ENCODE measurements at places on chromosomes 5 and 9.
A peak's percentile ranks its signal among the peaks of the same experiment; 100 is the strongest.

- no peak for DNase-seq
These were observed 11.8 kb upstream of the CXXC5 start for GRCh38 chr5:139636207-139636792.

DNA sequence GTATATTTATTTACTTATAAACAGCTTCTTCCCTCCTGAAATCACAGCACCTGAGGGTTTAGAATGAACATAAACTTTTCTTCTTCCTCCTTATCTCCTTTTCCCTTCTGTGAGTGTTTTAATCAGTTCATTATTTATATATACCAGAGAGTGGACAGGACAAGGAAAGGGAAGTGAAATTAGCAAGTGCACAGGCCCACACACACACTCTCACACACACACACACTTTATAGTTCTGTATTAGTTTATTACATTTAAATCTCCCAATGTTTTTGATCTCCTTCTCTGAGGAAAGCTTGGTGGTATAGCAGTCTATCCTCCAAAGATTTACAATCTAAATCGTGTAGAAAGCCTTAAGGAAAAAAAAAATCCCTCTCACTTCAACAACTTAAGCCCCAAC is 353.5 kb downstream of the NDUFS4 start:
- DNase-seq = no peak

DNA sequence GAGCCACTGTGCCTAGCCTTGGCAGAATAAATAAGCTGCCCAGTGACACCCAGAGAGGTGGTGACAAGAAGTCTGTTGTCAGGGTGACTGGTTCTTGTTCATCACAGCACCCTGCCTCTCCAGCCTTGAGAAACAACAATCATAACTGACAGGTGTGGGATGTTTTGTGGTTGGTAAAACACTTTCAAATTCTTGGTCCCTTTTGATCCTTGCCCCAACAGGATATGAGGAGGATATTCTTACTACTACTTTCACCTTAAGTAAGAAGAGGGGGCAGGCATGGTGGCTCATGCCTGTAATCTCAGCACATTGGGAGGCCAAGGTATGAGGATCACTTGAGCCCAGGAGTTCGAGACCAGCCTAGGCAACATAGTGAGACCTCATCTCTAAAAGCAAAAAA is 14.2 kb upstream of the FRRS1L start:
- no peak for DNase-seq

GRCh38 chr9:91809581-91810285 is 140.3 kb downstream of the ROR2 start:
- DNase-seq = no peak

GRCh38 chr9:87812375-87813118 is 70.1 kb upstream of the SPATA31E1 start:
- DNase-seq = no peak

DNA sequence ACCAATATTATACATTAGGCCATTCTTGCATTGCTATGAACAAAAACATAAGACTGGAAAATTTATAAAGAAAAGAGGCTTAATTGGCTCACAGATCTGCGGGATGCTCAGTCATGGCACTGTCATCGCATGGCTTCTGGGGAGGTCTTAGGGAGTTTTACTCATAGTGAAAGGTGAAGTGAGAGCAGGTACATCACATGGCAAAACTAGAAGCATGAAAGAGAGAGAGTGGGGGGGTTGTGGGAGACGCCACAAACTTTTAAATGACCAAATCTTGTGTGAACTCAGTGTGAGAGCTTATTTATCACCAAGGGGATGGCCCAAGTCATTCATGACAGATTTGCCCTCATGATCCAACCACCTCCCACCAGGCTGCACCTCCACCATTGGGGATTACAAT is 398.3 kb upstream of the EDIL3 start:
- DNase-seq = no peak

DNA sequence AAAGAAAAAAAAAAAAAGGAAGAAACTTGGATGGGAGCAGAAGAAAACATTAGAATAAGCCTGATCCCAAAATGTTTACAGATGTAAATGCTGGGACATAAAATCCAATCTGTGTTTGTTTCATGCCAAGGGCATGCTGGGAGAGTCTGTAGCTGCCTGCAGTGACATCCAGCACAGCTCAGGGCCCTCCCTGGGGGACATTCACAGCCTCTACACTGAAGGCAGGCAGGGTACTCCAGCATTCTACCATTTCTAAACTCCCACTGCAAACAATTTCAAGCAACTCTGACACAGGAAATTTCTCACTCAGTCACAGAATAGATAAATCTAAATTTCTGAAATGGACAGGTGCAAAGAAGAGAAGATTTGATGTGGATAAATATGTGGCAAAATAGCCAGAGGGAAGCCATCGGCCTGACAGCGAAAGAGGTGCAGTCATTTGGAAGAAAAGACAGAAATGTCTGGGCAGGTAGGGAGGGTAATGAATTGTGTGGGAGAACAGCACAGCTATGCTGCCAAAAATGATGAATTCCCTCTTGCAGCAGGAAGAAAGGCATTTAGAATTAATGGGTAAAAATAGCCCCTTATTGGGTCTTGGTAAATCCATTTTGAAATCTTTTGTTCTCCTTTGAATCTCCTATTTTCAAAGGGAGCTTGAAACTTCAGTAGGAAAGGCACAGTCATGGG is 199.4 kb downstream of the MED10 start:
- no peak for DNase-seq

DNA sequence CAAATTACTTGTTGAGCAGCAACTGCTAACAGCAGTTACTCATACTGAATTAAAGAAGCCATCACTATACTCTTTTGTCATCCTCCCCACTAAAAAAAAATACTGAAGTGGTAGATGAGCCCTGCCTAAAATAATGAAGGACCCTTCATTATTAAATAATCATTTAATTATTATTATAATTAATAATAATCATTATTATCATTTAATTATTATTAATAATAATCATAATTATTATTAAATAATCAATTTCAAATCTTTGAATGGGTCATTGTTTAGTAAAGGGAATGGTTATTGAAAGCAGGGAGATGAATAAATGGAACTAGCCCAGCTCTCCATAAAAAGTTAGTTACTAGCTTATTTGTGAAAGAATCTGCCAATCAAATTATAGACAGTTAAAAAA is 396.4 kb downstream of the NFIB start:
- DNase-seq = no peak

DNA sequence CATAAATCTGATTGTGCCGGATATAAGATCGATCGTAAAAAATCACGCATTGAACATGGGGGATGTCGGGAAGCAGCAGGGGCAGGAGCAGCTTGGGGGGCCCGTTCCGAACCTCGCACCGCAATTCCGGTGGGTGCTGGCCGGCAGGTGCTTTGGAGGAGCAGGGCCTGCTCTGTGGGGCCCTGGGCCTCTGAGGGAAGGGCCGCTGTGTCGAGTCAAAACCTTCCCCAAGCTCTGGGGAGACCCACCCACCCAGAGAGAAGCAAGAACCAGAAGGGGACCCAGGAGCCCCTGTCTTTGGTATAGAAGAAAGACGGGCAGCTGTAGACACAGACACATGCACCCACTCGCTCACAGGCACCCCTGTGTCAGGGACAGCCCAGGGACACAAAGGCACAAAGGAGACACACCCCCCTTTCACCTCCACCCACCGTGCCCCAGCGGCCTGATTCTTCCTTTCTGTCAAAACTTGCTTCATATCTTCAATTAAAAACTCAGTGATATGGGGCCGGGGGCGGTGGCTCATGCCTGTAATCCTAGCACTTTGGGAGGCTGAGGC is 49.4 kb upstream of the ZBTB43 start:
- no peak for DNase-seq

DNA sequence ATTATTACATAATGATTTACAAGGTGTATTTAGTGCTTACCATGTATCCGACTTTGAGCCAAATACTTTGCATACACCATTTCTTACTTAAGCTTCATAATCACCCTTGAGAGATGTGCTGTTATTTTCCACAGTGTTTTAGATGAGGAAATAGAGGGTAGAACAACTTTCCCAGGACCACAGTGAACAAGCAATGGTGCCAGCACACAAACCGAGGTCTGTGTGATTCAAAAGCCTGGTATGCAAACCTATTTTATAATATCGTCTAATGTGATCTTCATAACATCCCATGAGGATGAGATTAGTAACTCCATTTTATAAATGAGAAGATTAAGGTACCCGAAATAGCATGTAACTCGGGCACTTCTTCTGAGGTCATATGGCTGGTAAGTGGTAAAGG is 294.7 kb downstream of the NSG2 start:
- DNase-seq = no peak

- no peak for DNase-seq
These were observed 174.8 kb downstream of the SLF1 start for GRCh38 chr5:94793113-94793815.

GRCh38 chr5:45677524-45677923 is 18.7 kb downstream of the HCN1 start:
- no peak for DNase-seq

DNA sequence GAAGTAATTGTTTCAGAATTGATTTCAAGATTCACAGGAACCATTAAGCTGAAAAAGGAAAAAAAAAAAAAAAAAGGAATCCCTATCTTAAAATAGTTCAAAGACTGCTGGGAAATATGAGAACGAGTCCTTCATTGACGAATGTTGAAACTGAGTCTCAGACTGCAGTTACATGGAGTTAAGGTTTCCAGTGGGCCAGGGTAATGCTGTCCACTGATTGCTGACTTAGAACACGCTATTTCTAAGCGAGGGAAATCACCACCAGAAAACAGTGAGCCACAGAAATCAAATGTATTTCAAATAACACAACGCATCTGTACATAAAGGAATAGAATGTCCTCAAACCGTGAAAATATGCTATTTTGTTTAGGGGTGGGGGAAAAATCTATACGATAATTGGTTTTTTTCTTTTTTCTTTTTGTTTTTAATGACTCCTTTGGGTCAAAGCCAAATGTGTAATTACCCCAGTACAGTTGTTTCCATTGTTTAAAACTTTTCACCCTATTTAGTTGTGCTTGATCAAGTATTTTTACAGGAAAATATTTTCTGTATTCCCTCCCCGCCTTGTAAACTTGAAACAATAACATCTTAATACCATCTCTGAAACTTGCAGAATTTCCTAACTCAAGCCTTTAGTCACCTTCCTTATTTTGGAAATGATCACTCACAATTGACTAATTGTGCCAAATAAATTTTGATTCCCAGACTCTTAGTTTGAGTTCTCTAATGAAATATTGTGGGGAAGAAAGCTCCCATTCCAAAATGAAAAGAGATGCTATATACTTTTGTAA is 208.3 kb downstream of the MCTP1 start:
- DNase-seq = no peak

DNA sequence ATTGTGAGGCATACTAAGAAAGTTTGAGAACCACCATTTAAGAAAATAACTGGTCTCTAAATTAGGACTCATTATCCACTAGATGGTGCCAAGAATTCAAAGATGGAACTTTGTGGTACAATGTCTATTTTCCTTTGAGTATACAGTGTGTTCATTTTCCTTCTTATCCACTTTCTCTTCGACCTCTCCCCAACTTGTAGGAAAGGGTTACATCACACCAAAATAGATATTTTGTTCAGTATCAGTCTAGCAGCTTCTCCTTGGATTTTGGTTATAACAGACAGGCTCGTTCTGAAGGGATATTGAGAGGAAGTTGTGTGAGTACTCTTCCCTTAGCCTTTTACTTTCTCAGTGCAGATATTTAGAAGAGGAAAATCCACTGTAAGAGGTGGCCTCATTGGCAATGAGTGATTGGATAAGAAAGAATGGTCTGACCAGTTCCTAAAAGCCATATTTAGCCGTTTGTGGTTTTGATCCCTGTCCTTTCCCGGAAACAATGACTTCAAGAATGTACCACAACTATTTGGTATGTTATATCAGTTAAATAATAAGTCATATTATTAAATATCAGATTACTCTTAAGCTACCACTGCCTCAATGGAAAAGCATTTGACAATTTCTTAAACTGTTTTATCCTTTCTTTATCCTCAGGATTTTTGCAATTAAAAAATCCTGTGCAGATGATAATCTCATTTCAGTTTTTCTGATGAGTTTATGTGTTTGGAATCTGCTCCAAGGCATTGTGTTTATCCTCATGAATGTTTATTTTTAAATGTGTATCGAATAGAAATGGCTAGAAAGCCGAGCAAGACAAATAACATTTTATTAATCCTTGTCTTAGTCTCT is 69.0 kb upstream of the GRAMD2B start:
- peak; percentile 32 for DNase-seq

GRCh38 chr5:103669615-103670014 is 107.0 kb upstream of the NUDT12 start:
- no peak for DNase-seq

DNA sequence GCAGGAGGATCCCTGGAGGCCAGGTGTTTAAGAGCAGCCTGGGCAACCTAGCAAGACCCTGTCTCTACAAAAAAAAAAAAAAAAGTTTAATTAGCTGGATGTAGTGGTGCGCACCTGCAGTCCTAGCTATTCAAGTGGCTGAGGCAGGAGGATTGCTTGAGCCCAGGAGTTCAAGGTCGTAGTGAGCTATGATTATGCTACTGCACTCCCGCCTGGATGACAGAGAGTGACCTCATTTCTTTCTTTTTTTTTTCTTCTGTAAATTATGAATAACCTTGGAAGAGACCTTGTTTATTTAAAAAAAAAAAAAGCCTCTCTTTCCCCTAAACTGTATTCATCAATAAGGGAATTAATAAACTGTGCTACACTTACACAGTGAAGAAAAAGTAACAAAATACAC is 43.6 kb upstream of the SLC30A5 start:
- no peak for DNase-seq

DNA sequence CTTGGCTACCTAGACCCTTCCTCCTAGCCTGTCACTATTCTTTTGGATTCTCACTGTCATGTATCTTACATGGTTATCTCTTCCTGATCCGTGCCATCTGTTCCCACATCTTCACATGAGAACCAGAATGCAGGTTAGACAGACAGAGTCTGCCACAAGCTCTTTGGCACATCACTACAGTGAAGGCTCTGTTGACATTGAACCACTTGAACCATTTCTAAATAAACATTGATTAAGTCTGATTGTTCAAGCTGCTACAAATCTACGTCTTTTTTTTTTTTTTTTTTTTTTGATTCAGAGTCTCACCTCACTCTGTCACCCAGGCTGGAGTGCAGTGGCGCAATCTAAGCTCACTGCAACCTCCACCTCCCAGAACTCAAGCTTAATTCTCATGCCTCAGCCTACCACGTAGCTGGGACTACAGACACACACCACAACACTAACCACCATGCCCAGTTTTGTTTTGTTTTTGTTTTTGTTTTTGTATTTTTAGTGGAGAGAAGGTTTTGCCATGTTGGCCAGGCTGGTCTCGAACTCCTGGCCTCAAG is 85.1 kb upstream of the LRRTM2 start:
- DNase-seq = no peak

- no peak for DNase-seq
These were observed 116.3 kb downstream of the MED27 start for GRCh38 chr9:131963072-131964030.

GRCh38 chr5:36150676-36151433 is 832 bp downstream of the LMBRD2 start:
- peak; percentile 51 for DNase-seq

DNA sequence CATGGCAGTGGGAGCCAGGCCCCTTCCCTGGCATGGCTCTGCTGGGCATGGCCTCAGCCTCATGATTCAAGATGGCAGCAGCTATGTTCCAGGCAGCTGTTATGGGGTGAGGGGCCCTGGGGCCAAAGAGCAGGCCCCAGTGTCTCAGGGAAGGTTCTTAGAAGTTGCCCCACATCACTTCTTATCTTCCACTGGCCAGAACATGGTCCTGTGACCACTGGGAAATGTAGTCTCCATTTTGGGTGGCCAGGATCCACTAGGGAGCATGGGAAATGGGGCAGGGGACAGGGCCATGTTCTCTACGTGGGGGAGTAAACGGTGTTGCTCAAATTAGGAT is 18.3 kb downstream of the SUSD3 start:
- no peak for DNase-seq
